Uterus (tissue), 4 donors: ENCODE measurements at places on chromosomes 7 and 10. TPM values are rescaled to one million over a fixed set of nuclear protein-coding genes. Genes with fewer than 3 reads are reported as not detected.

The DRGX gene
- total RNA-seq, result 0.14 TPM

The CAMK2B gene
- total RNA-seq, result 0.40 TPM

The CALHM3 gene
- total RNA-seq, result not detected

The ZNF786 gene
- total RNA-seq, result 13.2 TPM

The WDR91 gene
- 11.8 TPM for total RNA-seq

GRCh38 chr10:24394461-24395190, 185.7 kb downstream of the KIAA1217 start:
- no peak for DNase-seq

- DNase-seq, result no peak
Measured at GRCh38 chr7:29592866-29593265, 29.2 kb downstream of the PRR15 start.

DNA sequence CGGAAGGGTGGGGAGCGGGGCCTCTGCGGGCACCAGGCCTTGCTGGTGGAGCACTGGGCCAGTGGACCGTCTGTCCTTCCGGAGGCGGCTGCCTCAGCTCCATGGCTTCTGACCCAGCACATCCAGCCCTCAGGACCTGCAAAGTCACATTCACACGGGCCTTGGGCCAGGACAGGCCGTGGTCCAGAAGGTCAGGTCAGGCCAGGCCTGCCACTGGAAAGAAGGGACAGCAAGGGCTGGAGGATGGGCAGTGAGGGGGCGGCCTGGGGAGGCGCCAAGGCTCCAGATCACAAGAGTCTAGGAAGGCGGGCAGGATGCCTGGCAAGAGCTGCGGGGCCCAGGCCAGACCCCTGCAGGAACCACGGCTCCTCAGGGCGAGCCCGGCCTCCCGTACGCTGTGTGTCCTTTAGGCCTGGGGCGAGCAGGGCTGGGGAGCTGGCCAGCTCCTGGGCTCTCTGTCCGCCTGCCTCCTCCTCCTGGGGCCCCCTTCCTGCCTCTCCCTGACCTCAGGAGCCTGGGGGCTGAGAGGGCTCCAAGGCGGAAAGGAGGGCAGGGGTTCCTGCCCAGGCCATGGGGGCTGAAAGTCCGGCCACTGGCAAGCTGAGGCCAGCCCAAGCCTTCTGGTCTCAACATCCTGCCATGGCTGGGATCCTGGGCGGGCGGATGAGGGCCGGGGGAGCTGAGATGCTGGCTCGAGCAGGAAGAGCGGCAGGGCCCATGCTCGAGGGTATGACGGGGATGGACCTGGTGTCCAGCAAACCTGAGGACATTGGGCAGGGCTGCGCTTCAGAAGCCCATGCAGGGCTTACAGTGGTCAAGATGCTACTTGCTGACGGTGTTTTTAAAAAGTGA, 225.8 kb downstream of the ELFN1 start:
- no peak for DNase-seq

- DNase-seq, result no peak
Measured at GRCh38 chr7:26091933-26092332, 60.1 kb upstream of the NFE2L3 start.

GRCh38 chr10:129272176-129272575, 194.9 kb upstream of the MGMT start:
- DNase-seq, result no peak

DNA sequence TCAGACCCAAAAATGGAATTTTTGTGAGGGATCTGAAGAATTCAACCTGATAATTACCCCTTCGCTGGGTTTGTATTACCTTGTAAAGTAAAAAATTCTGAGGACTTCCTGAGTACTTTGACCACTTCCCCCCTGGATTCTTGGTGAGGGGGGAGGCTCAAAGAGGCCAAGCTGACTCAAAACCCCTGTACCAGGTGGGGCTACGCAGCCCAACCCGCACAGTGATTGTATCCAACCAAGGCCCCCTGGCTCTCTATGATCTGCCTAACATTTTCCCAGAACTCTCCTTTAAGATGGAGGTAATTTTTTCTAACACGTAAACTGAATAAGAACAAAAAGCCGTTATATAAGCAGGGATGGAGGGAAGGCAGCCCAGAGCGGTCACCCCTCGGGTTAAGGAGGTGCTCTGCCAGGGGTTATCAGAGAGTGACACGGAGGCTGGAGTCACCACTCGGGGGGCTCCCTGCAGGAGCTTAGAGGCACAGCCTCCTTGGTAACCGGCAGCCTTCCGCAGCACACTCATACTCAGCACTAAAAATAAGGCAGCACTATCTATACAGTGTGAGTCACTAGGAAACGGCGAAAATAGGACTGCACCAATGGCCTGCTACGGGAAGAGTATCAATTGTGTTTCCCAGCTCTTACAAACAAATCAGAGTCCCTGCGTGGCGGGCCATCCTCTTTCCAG, 255.4 kb downstream of the ELMO1 start:
- no peak for DNase-seq

GRCh38 chr7:99460651-99461050, 5.3 kb downstream of the ATP5MF start:
- no peak for DNase-seq

DNA sequence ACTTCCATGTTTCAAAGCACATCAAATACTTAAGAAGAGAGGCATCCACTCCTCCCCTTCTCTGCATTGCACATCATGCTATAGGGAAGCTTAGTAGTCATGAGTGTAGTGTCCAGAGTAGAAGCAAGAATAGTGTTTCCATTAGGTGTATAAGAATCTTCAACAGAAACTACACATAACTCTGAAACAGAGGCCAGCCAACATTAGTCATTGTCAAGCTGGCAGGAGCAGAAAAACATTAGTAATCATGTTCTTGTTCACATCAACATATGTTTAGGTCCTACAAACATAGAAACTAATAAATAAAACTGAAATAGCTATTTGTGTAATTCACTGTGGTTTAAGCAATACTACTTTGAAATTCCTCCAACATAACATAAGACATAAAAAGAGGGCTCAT, 370.2 kb downstream of the PPP1R3A start:
- DNase-seq, result no peak

DNA sequence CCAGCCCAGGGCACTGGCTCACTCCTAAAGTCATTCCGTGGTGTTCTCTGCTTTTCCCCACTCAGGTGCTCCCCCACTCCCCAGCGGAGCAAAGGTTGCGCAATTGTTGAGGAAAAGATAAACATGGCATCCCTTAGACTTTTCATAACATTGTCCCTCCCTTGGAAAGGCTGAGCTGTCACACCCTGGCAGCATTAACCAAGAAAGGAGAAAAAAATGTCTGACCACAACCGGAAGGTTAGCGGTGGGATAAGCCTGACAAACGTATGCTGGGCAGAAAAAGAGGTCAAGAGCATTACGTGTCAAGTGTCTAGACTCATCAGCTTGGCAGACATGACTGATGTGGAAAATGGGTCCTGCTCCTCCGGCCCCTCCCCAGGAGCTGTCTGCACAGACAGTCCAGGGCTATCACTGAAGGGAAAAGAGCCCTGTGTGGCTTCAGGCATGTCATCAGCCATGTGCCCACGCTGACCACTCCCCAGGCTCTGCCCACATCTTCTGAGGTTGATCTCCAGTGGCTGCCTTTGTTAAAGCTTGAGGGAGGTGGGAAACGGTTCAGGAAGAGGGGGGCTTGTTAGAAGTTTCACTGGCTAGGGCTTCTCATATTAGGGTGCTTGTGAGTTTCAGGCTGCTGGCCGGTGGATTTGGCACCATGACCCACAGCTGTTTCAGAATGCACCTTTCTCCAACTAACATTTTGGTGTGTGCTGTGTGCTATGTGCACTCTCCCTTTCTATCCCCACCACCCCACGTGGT, 30.1 kb downstream of the BTBD16 start:
- no peak for DNase-seq
